Stimulated activated CD4-positive, alpha-beta T cell treated with anti-CD3 and anti-CD28 coated beads, Interleukin-12 subunit alpha, Interleukin-12 subunit beta, amount 100 ng/mL, for 48 hours (primary cell): ENCODE measurements at places on chromosomes 3 and 15.
A peak's percentile ranks its signal among the peaks of the same experiment; 100 is the strongest.

DNA sequence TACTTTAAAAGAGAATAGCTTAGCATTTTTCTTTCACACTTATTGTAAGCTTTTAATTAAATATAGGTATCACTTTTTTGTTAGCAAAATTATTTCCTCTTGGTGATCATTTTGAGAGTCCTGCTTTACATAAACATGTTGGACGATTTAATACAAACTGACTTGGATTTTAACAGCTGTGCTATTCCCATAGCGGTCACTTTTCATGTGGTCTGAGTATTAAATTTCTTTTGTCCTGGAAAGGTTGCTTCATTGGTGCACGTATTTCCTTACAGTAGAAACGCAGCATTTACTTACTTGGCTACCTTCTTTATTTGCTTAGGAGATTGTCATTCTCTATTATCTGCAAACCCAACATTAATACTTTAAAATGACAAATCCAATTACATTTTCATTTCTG lies 109.4 kb downstream of the ATG7 start:
- no peak for DNase-seq

DNA sequence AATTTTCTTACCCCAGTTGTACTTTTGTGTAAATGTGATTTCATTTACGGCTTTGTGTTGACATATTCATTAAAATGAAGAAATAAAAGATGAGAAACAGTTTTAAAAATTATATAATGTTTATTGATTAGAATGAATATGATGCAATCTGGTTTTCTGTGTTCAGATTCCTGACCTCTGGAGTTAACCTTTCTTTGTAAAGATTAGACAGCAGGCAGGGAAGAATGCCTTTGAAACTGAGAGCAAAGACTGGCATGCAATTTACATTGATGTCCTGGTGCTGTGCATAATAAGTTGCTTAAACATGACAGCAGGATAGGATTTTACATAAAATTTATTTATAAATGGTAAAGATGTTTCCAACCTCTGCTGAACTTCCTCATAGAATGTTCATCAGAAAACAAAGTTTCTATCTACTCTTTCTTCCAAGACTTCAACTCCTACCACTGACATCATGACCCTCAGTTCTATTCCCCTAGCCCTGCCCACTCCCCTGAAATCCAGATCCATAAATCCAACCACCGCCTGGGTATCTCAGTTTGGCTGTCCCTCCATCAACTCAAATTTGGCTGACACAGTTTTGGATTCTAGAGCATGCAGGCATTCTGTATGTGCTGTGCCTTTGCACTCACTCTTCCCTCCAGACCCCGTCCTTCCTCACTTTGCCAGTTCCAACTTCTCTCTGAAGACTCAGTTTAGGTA lies 1.7 kb downstream of the HGD start:
- no peak for DNase-seq

DNA sequence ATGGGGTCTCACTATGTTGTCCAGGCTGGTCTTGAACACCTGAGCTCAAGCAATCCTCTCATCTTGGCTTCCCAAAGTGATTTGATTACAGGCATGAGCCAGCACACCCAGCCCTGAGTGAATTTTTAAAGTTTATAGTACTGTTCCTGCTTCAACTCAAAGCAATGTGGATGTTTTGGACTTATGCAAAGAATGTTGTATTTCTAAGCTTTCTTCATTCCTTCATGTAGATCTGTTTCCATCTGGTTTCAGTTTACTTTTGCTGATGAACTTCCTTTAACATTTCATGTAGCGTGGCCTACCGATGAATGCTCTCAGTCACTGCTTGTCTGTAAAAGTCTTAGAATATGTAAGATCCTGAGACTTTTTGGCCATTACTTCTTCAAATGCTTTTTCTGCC lies 23.2 kb downstream of the NRG4 start:
- no peak for DNase-seq

DNA sequence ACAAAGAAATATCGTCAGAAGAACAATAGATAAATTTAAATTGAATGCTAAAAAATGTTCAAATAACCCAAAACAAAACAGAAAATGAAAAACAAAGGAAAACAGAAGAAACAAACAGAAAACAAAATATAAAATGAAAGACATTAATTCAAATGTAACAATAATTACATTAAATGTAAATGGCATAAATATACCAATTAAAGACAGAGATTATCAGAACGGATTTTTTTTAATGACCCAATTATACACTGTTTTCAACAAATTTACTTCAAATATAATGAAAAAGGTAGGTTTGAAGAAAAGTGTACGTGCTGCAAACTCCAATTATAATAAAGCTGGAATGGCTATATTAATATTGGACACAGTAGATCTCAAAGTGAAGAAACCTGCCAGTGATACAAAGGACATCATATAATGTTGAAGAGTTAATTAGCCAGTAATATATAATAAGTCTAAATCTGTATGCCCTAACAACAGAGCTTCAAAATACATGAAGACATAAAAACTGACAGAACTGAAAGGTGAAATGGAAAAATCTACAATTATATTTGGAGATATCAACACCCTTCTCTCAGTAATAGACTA lies 193.8 kb downstream of the ZBTB20 start:
- DNase-seq, result no peak

DNA sequence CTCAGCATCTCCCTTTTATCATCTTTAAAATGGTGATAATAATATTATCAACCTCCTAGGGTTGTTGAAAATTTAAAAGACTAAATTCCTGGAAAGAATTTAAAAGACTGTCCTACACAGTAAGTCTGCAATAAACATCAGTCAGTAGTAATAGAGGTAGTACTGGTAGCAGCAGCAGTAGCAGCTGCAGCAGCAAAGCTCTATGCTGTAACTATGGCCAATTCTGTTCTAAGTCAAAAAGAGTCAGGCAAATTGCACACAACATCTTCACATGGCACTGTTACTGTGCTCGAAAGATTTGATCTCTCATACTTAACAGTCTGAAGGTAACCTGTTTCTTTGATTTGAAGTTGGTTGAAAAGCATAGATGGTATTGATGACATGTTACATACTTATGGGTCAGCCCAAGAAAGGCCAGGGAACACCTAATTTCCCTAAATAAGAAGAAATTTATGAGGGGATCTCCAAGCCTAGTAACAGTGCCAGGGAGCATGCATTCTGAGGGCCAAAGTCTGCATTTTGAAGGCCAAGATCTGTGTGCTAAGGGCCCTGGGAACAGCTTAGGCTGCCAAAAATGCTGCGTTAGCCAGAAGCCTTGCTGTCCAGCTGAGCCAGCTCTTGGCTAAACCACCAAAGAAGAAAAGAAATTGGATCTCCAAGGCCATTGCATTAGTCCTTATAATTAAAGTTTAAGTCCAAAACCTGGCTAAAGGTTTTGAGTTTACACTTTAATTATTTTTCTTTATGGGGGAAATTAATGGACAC lies 68.2 kb downstream of the SIDT1 start:
- DNase-seq, result no peak

- peak; percentile 36 for DNase-seq
These were observed 5.5 kb downstream of the CSRNP1 start for GRCh38 chr3:39147711-39148434.

DNA sequence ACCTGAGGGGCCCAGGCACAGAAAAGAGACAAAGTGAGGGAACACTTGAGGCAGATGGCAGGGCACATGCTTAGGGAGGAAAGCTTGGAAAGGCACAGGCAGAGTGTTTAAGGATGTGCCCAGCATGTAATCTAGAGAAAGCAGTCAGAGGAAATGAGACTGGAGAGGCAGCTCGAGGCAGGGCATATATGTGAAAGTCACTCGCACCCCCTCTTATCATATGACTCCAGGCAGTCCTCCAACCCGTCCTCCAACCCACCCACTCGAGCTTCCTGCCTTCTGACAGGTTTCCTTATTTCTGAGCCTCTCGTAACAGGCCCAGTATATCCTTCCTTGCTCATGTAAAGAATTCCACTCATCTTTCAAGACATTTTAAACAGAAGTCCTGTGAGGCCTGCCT lies 294.0 kb downstream of the SOX2 start:
- DNase-seq, result no peak

- no peak for DNase-seq
These were observed 880.1 kb upstream of the NR2F2 start for GRCh38 chr15:95450413-95450812.
